ENCODE measurements at places on chromosomes 6 and 20.

DNA sequence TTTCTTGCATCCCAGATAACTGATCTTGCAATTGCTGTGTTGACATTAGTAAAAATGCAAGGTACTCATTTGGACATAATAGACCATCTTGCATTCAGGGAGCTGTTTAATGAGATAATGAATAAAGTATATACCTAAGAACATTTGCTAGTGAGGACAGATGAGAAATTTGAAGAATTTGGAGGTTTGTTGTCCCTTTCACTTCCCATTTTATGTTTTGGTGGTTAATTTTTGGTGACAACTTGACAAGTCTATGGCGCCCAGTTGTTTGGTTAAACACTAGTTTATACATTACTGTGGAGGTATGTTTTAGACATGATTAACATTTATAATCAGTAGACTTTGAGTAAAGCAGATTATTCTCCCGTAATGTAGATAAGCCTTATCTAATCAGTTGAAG, 300.2 kb upstream of the SYNCRIP start:
- no peak for DNase-seq

- no peak for DNase-seq
Measured at GRCh38 chr6:118775381-118775780, 118.6 kb upstream of the ASF1A start.

GRCh38 chr6:140069576-140069975, 695.1 kb upstream of the CITED2 start:
- DNase-seq, result no peak

DNA sequence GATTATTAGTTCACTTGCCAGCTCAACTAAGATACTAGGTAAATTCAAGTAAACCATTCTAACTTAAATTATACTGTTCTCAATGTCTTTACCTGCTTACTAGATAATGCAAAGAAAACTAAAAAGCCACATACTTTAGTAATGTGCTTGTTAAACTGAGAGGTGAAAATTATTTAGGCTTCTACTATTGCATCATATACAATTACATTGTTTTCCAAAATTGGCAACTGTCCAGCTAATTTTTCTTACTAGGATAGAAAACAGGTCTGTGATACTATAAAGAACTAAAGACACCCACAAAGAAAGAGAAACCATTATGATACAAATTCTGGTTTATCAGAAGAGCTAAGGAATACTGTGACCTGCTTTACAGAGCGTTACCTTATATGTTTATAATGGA, 45.6 kb upstream of the ALDH8A1 start:
- no peak for DNase-seq

DNA sequence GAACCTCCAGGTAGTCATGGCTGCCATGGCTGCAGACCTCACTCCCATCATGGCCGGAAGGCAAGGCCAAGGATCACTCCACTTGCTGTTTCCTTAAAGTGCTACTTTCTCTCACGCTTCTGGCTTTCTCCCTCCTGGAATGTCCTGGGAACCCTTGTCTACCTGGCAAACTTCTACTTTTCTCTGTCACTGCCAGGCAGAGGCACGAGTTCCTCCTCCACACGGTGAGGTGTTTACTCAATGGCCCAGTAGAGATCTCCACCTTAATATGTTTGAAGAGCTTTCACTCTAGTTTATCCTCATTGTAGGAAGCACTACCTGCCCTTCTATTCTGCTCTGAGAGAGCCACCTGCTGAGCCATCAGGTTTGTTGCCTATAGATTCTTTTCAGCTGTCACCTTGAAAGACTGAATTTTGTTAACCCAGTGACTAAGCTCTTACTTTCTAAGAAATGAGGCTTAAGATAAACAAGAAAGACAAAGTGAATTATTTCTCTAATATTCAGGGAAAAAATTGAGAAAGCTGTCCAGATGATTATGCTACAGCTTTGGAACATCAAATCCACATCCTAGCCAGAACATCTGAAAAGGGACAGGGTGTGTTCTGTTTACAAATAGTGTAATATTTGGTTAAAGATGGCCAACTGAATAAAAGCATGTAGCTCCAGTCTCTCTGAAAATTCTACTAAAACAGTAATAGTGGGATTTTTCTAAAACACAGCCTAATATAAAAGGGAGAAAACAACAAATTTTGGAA, 54.9 kb downstream of the PLAGL1 start:
- no peak for DNase-seq

DNA sequence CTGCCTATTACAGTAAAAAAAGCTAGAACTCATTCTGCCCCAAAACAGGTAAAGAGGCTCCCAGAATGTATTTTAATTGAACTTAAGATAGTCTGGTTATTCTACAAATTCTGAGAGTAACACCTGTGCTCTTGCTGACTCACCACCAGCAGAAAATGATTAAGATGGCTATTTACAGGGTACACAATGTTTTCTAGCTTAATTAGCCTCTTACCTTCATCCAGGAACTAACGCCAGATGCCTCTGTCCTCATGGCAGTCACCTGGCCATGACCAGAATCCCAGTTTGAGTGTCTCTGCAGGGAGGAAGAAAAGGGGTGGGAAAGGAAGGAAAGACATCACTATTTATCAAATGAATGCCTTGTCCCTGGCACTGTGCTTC, 31.3 kb upstream of the PPP1R3G start:
- no peak for DNase-seq

GRCh38 chr6:142914937-142915697, 29.9 kb downstream of the HIVEP2 start:
- no peak for DNase-seq

- no peak for DNase-seq
Measured at GRCh38 chr20:50561379-50562078, 51.3 kb downstream of the PTPN1 start.

DNA sequence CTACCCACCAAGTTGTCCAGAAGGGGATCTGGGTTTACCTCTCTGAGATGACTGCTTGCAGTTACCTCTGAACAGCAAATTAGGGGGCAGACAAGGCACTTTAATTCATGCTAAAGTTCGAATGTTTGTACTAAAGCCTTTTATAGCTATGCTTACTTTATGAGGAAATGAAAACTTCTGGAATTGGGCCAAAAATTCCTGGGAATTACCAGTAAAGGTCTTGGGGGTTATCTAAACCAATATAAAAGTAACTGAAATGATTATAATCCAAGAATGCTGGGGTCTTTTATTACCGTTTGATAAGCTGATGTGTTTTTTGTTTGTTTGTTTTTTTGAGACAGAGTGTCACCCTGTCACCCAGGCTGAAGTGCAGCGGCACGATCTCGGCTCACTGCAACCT, 7.9 kb upstream of the LZTS3 start:
- no peak for DNase-seq

DNA sequence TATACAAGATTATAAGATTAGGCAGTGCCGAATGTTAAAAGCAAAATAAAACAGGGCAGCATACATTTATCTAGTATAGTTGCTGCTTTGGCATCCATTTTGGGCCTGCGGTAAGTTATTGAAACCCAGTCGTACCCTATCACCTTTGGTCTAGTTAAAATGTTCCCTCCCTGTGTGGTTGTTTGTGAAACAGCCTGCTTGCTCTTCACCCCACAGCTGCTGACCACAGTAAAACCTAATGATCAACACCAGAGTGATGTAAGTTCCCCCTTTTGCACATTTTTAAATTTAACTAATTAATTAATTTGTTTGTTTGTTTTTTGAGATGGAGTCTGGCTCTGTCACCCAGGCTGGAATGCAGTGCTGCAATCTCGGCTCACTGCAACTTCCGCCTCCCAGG, 50.3 kb upstream of the TXNDC5 start:
- DNase-seq, result no peak

DNA sequence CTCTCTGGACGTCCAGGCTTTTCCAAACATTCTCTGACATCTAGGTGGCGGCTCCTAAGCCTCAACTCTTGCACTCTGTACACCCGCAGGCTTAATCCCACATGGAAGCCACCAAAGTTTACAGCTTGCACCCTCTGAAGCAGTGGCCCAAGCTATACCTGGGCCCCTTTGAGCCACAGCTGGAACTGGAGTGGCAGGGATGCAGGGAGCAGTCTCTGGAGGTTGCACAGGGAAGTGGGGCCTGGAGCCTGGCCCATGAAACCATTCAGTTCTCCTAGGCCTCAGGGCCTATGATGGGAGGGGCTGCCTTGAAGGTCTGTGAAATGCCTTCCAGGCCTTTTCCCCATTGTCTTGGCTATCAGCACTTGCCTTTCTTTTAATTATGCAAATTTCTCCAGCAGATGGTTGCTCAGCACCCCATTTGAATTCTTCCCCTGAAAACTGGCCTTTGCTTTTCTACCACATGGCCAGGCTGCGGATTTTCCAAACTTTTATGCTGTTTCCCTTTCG, 64.9 kb downstream of the IRF4 start:
- DNase-seq, result no peak

GRCh38 chr6:128632131-128632530, 111.7 kb upstream of the PTPRK start:
- DNase-seq, result no peak

DNA sequence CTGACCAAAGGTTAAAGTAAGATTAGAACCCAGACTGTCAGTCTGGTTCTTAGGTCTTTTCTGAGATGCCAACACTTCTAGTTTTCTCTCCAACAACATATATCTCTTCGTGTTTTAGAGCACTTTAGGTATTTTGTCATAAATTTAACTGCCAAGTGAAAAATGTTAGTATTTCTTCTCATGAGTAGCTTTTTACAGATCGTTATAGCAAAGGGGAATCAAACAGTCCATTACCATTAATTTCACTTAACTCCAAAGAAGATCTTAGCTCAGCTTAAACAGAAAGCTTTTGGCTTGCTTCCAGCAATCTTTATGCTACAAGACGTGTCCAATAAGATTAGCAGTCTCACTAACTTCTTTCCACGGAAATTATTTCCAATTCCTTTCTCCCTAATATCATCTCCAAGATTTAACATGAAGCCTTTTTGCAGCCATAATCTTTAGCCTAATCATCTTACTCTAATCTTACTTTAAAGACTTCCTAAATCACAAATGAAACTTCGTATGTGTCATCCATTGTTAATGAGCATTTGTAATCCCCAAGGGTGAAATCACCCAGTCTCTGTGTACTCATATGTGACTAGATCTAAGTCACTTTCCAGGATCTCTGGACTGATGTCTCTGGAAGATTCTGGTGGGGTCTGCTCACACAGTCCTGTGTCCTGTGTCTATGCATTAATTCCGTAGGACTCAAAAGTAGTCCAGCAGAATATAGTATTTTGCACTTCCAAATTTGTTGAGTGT, 38.7 kb downstream of the MOXD1 start:
- DNase-seq, result no peak

DNA sequence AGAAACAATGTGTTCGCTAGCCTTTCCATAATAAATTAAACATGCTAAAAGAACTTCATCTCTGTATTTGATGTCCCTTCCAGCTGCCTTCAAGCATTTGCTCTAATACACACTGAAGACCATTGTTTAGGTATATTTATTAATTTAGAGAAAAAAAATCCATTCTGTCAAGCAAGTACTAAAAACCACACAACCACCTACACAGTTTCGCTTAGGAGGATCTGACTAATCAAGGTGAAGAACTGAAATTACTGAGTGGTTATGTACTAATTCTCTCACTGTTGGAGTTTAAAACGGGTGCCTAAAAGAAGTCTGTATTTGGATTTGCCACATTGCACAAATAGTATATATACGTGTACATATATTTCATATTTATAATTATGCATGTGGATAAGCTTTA, 58.9 kb downstream of the GMDS start:
- no peak for DNase-seq

DNA sequence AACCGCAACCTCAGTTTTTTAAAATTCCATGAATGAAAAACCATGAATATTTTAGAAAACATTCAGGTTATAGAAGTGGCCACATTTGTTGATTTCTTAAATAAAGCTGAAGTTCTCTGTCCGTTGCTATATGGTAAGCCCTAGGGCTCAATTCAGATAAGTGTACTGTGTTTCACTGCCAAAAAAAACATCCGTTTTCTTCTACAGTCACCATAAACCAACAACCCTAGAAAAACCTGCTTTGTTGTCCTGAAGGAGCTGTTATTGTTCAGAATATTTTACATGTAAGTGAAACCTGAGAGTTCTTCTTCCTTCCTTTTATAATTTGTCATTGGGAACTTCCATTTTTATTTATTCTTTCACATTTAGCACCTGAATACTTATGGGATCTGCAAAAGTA, 274.1 kb downstream of the TFAP2A start:
- no peak for DNase-seq

- DNase-seq, result no peak
Measured at GRCh38 chr6:78533426-78533825, 333.9 kb upstream of the IRAK1BP1 start.

DNA sequence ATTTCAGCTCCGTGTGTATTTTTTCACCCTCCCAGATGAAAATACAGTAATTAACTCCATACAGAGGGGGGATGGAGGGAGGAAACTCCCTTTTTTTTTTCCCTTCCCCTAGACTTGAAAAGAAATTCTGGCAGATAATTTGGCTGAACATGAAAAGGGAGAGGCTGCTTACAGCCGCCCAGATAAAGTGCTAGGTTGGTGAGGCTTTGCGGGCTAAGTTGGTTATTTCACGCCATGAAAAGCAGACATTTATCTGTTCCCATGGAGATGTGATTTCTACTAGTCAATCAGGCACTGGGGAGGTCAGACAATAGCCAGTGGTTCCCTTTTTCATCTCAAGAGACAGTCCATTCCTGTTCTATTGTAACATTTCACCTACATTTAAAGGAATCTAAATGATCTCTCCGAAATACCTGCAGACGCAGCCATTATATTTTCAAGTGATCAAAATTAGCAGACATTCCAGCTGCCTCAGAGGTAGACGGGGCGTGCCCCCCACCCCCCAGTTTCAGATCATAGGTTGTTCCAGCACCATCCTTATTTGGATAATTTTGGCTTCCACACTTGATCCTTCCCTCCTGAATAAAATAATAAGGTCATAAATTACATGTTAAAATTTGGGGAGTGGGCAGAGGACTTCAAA, 143.9 kb upstream of the ZNF217 start:
- no peak for DNase-seq

DNA sequence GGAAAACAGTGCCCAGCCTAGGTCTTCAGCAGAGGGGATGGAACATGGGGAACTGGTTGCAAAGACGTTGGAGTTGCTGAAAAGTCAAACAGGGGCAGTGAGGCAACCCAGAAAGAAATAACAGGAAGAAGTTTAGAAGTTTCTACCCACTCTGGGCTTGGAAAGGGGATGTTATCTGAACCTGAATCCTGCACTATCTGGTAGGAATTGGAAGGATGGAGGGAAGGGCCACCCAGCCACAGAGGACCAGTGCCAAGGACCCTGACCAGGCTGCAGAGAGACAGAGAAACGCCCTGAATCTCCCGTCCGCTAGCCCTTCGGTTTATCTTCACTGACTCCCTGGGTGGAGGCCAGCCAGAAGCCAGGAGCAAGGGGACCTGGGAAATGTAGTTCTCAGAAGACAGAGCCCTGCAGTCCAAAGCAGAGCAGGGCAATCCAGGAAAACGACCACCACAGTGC, 217.3 kb upstream of the RREB1 start:
- DNase-seq, result no peak

DNA sequence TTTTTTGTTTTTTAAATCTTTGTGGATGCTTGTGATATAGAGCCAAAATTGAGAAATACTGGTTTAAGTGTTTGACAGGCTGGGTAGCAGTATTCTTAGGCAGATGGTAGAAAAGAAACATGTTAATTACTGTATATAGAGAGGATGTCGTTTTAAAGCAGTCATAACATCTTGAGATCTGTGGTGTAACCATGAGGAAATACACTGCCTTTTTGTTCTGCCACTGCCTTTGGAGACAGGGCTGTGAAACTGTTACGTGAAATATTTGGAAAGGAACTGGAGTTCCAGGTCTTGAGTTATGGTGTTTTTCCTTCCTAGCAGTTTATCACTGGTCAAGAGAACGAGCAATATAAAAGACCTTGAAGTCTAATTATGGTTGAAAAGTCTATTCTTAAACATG, 19.5 kb downstream of the STXBP5 start:
- DNase-seq, result no peak

GRCh38 chr6:133892813-133893691, 4.1 kb downstream of the TCF21 start:
- DNase-seq, result no peak
